ENCODE measurements at places on chromosomes 4 and X.

DNA sequence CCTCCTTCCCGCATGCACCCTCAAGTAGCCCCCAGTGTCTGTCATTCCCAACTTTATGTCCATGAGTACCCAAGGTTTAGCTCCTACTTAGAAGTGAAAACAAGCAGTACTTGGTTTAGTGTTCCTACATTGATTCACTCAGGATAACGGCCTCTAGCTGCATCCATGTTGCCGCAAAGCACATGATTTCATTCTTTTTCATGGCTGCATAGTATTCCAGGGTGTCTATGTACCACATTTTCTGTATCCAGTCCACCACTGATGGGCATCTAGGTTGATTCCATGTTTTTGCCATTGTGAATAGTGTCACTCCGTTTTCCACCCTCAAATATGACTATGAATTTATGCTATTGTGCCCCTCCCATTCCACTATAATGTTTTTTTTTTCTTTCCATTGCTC lies 130.5 kb upstream of the MXRA5 start:
- DNase-seq: no peak

- no peak for DNase-seq
Measured at GRCh38 chr4:150007512-150007911, 70.7 kb upstream of the DCLK2 start.

DNA sequence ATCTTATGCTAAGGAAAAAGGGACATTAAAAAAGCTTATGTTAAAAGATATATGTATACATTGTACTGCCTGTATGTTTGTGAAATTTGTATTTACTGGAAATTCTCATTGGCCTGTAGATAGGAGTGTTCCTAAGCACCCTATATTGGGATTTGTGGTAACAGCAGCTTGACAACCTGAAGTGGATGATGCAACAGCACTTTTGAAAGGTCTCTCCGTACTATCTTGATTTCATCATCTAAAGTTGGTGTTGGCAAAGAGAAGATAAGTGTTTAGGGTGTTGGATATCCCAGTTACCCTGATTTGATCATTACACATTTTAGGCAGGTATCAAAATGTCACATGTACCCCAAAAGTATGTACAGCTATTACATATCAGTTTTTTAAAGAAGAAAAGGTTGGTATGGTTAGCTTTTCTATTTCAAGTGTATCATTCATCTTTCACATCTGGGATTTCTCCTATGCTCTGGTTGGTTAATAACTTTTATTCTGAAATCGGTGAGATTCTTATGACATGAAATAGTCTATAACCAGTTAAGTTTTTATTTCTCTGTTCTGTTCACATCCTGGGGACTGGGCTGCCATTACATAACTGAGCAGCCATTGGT lies 10.3 kb downstream of the HADH start:
- no peak for DNase-seq

DNA sequence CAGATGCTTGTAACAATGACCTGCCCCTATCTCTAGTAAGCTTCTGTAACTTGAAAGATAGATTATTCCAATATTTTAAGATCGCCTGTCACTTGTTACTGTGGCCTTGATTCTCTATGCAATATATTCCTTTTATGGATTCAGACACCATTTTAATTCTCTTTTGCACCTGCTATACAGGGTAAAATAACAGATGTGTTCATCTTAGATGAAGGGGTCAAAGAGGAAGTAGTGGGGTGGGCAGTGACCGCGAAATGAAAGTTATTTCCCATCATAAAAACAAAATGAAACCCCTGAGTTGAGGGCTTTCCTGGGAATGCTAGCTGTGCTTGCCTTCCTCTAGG lies 175.9 kb downstream of the TSPAN5 start:
- no peak for DNase-seq

DNA sequence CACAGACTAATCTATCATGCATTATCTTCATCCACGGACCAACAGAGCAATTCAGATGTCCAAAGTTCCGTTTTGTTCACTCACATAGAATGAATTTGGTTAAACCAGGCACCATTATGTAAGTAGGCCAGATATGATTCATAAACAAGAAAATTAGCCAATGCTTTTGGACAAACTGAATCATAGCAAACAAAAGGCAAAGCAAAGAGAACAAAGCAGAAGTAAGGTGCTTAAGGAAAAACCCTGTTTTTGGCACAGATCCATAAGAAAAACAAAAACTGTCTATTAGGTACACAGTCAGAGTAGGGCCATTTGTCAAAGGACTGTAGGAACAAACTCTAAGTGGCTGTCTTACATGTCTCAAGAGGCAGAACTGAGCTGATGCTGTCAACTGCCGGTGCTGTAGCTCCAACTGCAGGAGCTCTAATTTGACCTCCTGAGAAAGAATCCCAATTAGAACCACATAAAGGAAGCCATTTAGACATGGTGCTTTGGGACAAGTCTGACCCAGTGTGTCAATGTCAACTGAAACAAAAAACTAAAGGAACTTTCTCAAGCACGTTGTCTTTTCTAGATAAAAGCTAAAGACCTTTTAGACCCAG lies 146.7 kb downstream of the COL25A1 start:
- DNase-seq: no peak

GRCh38 chr4:6779667-6780565 lies 2.6 kb upstream of the KIAA0232 start:
- peak; percentile 48 for DNase-seq

DNA sequence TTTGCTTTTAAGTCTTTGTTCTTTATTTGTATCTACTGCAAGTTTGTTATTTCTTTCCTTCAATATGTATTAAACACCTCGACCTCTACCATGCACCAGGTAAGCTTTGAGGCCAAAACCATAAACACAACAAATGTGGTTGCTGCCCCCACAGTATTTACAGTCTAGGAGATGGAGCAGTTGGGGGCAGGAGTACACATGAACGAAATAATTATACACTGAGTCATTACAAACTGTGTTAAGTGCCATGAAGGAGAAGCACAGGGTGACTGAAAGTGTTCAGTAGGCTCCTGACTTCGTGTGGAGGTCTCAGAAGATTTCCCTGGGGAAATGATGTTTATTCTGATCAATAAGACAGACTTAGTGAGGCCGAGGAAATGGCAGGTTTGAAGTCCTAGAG lies 30.3 kb downstream of the SLC25A43 start:
- no peak for DNase-seq

DNA sequence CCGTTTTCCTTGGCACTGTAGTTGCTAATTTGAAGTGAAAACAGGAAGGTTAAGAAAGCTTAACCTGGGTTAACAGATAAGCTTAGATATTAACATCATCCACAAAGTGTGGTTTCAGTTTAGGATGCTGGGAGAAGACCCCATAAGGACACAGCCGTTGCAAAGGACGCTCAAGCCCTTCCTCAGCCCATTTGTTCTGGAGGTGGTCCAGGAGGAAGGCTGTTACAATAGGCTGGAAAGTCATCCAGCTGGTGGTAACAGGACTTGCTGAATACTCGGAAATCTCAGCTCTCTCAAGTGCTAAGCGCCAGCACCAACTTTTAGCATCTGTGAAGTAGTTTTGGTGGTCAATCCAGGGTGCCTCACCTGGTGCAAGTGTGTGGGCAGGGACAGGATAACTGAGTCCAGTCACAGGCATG lies 14.2 kb downstream of the CHST7 start:
- DNase-seq: no peak

- peak; percentile 96 for DNase-seq
Measured at GRCh38 chr4:119300101-119300978, 21.6 kb downstream of the FABP2 start.

DNA sequence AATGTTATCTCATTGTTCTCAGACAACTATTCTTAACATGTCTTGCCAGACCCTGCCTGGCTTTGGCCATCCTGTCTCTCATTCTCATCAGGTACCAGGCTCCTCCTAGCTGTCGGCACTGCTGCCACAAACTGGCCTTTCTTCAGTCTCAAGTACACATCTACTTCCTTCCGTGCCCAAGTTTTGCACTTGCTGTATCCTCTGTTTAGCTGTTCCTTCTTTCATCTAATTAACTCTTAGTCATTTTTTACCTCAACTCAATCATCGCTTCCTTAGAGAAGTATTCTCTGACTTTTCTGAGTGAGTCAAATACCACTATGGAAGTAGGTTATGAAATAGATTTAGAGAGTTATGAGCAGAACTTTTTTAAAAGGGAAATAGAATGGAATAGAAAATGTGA lies 19.7 kb downstream of the CXCL3 start:
- DNase-seq: no peak

- DNase-seq: no peak
Measured at GRCh38 chrX:47885501-47885900, 48.8 kb downstream of the ZNF81 start.

DNA sequence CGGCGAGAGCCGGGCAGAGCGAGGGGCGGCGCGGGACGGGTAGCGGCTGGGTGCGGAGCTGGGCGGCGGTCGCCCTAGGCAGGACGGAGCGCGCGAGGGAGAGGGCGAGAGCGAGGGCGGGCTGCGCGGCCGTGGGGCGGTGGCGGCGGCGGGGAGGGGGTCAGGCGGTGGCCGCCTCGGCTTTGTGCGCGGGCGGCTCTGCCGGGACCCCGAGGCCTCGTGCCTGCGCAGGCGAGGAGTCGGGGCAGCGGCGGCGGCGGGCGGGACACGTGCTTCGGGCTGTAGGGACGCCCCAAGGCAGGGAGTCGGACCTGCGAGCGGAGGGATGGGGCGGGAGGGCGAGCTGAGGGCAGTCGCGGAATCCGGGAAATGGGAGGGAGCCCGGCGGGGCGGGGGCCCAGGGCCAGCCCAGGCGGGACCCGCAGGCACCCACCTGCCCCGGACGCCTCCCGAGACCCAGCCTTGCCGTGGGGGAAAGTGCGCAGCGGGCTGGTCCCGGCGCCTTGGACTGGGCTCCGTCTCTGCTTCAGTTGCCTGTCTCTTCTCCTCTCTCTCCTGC lies 465 bp downstream of the BMPR1B start:
- DNase-seq: no peak

GRCh38 chr4:173522160-173522950 lies 7.7 kb downstream of the HAND2 start:
- DNase-seq: no peak

GRCh38 chrX:130413415-130413814 lies 11.6 kb downstream of the RBMX2 start:
- DNase-seq: no peak

- peak; percentile 40 for DNase-seq
Measured at GRCh38 chrX:64570204-64570603, 175.0 kb upstream of the MTMR8 start.

DNA sequence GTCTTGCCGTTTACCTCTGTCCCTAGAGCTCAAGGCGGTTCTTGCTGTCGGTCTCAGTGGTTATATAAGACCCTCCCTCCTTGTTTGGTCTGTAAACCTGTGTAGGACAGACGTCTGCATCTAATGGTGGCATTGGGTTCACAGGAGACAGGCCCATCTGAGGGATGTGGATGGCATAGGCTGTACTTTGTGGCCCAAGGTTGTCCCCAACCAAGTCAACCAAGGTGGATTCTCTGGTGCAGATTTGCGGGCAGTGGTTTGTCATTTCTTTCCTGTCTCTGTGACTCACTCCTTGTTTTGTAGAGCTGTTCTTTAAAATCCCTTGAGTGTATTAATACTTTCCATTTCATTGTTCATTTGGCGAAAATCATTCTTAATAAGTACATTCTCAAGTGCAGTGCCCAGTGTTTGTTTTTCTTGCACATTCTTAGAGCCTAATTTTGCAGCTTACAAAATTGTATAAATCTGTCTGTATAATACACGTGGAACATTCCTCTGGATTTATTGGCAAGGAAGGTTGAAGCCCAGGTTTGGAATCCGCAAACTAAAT lies 68.0 kb upstream of the TLR2 start:
- DNase-seq: no peak

GRCh38 chr4:184473499-184474262 lies 669 bp downstream of the IRF2 start:
- DNase-seq: peak; percentile 72

- DNase-seq: no peak
Measured at GRCh38 chr4:111773858-111774257, 371.4 kb upstream of the FAM241A start.

DNA sequence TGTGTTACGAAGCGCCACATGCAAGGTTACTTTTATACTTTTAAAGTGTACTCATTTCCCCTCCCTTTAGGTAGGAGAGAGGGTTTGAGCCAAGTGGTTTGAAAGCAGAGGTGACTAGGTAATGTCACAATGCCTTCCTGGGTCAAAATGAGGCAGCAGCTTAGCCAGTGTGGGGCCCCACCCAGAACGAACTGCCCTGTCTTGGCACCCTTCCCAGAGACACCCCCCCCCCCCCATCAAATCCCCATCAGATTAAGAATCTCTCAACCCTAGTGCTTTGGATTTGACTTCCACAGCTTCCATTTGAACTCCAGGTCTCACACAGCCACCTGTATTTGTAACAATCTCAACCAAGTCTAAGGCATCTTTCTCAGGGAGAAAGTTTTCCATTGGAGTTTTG lies 31.1 kb downstream of the BCOR start:
- no peak for DNase-seq

- no peak for DNase-seq
Measured at GRCh38 chr4:153668647-153669046, 15.4 kb upstream of the TLR2 start.

DNA sequence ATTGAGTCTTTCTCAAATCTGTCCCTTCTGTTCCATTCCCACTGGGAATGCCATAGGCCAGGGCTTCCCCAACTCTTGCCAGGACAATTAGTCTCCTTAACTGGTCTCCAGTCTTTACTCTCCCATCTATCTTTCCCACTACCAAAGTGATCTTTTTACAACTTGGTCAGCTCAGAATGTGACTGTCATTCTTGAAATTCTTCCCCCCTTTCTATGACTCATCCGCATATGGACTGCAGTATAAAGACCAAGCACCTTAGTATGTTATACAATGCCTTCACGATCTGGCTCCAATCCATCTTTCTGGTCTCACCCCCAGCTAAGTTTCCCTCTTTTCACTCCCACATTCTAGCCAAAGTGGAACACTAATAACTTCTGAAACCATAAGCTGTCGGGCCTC lies 383.8 kb downstream of the OPHN1 start:
- no peak for DNase-seq

DNA sequence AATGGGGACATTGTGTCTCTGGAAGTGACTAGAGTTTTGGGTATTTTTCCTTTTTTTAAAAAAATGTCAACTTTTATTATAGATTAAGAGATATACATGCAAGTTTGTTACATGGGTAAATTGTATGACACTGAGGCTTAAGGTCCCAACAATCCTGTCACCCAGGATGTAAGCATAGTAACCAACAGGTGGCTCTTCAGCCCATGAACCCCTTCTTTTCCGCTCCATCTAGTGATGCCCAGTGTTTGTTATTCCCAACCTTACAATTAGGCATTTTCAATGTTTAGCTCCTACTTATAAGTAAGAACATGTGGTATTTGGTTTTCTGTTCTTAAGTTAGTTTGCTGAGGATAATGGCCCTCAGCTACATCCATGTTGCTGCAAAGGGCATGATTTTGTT lies 102.7 kb downstream of the GRID2 start:
- DNase-seq: no peak

Measured in Karpas-422 (cell line).